ENCODE measurements at places on chromosomes 5 and 9.

GRCh38 chr9:129880654-129881546 lies 45.6 kb downstream of the USP20 start:
- DNase-seq = no peak

DNA sequence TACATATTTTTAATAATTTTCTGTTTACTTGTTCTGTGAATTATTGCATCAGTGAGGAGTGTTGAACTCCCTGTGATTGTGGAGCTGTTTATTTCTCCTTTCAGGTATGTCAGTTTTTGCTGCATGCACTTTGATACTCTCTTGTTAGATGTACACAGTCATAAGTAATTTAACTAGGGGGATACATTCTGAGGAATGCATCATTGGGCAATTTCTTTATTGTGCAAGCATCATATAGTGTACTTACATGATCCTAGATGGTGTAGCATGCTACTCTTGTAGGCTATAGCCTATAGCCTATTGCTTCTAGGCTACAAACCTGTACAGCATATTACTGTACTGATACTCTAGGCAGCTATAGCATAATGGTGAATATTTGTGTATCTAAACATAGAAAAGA lies 9.5 kb downstream of the DENND4C start:
- DNase-seq = no peak

GRCh38 chr9:5113994-5114748 lies 71.3 kb downstream of the INSL6 start:
- no peak for DNase-seq

DNA sequence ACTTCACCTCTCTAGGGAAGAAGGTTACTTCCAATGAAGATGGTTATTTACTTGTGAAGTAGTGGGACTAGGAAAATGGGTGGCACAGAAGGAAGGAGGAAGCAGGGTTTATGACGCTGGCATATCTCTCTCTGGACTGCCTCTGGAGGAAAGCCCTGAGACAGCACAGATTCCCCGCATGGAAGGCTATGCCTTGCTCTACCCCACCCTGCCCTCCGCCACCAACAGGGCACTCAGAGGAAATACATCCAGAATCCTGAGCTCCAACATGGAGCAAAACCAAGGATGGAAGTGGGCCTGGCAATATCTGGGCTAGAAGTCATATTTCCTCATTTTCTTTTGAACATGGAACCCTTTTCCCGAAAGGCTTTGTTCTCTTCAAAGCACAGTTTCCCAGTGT lies 346.9 kb downstream of the ZSWIM6 start:
- no peak for DNase-seq

GRCh38 chr9:126628969-126629674 lies 15.4 kb downstream of the LMX1B start:
- peak; percentile 27 for DNase-seq
